Stimulated activated CD8-positive, alpha-beta memory T cell treated with anti-CD3 and anti-CD28 coated beads, Interleukin-7, amount 100 ng/mL, for 1 hour (primary cell): ENCODE measurements at places on chromosomes 4 and X.

DNA sequence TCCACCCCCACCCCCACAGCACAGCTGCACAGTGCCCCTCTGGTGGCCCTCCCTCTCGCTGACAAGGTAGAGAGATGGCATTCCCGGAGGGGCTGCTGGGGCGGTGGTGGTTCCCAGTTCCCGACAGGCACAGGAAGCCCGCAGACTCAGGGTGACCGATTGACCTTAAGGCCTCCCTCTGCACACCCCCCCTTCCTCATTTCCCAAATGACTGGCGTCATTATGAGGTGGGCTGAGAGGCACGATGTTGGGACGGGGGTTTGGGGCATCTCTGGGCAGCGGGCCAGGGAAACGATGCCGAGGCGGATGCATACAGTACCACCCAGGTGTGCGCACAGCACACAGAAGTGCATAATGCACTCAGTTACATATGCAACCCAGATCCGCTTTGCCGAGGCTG lies 3.5 kb upstream of the TIMP1 start:
- DNase-seq = no peak

- DNase-seq = no peak
Observed at GRCh38 chr4:156634612-156635011, 337.0 kb downstream of the PDGFC start.

DNA sequence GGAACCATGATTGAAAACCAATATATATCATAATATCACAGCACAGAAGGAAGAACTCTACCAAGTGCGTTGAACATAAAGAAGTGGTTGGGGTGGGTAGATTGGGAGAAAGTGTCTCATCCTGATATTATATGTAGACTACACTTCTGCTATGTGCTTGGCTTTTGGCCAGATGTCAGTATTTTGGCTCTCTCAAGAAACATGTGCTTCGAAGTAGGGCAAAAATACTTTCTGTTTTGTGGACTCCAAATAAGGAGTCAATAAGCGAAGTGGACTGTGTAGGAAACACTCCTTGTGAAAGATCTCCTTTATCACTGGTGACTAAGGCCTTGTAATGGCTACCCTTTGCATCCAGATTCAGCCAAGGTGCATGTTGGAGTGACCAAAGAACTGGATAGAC lies 7.8 kb upstream of the HPSE start:
- no peak for DNase-seq

- DNase-seq = no peak
Observed at GRCh38 chr4:163672751-163673150, 178.3 kb downstream of the TMA16 start.

GRCh38 chr4:53477038-53477565 lies 99.7 kb downstream of the FIP1L1 start:
- DNase-seq = no peak

DNA sequence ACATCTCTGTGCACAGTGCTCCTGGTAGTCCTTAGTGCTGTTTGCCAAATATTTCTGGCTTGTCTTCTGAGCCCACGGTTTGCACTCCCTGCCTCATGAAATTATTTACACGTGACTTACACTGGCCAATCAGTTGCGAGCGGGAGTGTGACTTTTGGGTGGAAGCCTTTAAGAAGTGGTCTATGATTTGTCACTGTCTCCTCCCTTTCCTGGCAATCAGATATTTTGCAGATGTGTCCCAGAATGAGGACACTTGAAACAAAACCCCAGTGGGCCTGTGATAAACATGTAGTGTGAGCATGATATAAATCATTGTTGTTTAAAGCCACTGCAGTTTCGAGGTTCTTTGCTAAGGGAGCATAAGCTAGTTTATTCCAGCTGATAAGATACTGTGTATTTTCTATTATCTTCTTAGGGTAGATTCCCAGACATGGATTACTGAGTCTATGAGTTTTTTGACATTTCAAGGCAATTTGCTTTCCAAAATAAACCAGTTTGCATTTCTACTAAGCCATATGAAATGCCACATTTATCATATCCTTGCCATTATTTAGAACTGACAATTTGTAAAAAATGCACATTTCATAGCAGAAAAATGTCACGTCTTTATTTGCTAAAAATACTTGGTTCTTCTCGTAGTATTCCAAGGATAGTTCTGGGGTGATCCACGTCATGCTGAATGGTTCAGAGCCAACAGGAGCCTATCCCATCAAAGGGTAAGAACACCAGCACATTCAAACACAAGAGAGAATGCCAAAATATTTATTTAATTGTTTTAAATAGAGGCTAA lies 12.0 kb downstream of the BST1 start:
- DNase-seq = no peak

DNA sequence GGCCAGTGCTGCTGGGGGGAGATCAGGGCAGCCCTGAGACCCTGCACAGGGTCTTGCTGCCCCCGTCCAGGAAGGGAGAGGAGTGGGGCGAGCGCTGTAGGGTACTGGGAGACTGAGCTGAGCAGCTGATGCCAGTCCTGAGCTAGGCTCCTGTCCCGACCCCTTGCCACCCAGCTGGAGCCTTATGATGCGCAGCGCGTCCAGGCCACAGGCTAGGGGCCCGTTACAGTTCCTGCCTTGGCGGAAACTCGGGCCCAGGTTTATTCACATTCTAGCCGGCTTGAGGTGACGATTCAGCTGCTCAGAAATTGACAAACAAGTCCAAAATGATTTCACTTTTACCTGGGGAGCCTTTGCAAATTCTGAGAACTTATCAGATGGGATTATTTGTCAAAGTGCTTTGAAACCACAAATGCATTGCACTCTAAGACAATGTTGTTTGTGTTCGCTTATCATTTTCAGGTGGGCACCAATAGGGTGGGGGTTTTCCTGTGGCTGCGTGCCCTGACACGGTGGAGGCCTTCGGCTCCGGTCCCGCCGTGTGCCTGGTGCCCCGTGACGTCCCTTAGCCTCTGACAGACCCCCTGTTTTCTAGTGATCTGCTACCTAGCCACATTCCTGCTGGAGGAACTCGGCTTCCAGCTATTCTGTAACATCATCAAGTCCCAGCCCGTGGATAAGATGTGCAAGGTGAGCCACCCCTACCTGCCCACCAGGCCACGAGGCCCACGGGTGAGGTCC lies 18.9 kb downstream of the CFAP99 start:
- no peak for DNase-seq

DNA sequence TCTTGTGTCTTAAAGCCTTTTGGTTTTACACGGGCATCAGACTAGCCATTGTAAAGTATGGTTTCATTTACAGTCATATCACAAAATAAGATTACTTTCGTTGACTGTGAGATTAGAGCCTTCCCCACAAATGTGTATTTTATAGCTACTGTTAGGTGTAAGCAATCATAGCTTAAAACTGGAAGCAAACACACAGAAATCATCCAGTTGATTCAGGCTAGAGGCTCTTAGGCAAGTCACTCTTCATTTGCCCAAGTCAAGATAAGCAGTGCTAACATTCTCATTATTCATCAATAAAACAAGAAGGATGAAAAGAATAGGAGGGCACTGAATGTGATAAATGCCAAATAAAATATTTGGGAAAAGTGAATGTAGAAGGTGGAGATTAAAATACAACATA lies 448.7 kb upstream of the FAM241A start:
- no peak for DNase-seq

GRCh38 chrX:45778616-45779015 lies 577.9 kb upstream of the DIPK2B start:
- DNase-seq = no peak

DNA sequence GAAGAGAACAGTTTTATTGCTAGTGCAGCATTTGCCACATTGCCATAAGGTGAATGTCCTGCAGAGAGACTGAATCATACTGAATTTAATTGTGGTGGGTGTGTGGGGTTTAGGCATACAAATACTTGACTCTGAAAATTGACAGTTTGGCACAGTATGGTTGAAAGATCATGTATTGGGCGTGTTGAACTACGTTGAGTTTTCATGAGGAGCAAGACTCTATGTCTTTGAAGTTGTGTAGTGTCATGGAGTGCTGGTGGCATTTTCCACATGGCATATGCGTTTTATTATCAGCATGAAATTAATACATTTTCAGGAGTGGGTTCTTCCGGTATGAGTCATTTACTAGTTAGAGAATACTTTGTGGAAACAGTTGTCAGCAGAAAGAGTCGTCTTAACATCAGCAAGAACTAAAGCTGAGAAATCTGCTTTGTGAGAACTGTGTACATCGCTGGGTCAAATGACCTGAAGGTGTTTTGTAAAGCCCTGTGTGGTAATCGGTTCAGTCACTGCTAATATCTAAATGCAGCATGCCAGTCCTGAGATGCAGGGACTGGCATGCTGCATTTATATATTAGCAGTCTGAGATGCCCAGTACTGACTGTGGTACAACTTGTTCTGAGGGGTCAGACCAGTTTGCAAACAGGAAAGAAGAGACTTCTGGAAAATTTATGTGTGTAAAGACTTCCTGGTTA lies 50.3 kb downstream of the ARHGAP10 start:
- DNase-seq = no peak

GRCh38 chr4:16750882-16751642 lies 147.4 kb downstream of the LDB2 start:
- DNase-seq = no peak

GRCh38 chr4:91268913-91269312 lies 1034.9 kb upstream of the GRID2 start:
- DNase-seq = no peak

DNA sequence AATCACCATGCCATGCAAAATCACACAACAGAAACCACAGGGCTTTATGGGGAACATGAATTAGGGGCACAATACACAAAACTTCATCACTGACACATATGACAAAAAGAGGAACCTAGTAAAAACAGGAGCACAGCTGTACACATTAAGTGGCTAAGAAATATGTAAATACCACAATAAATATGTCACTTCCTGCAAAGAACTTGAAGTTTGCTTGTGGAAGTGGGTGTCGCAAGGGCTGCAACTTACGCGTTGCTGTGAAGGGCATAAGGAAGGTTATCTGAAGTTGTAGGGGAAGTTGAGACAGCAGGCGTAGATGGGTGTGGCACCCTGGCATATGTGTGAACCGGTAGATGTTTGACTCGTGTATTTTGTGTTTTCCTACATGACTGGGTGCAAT lies 42.4 kb downstream of the CLCN4 start:
- no peak for DNase-seq

GRCh38 chr4:89788206-89789072 lies 48.5 kb downstream of the SNCA start:
- no peak for DNase-seq

GRCh38 chrX:45434231-45434630 lies 233.6 kb upstream of the DIPK2B start:
- DNase-seq = no peak

DNA sequence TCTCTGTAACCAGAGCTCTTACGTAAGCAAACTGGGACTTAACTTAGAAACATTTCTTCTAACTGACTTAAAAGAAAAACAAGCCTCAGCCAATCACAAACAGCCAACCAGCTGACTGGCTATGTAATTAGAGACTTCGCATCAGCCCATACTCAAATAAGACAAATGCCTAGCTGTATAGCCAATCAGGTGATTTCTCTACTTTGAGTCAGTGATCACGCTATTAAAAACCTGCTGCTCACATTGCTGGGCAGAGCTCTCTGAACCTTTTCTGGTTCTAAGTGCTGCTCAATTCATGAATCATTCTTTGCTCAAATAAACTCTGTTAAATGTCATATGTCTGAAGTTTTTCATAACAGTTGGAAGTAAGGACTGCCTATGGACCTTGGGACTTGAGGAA lies 9.9 kb upstream of the SMIM10L2A start:
- no peak for DNase-seq
